NCI-H1930 (cell line): ENCODE measurements at places on chromosomes 12 and 14.

GRCh38 chr12:10562306-10562933 lies 51.0 kb downstream of the MAGOHB start:
- peak; percentile 16 for DNase-seq

- no peak for DNase-seq
Observed at GRCh38 chr12:50618864-50619609, 114.3 kb downstream of the DIP2B start.

- DNase-seq = no peak
Observed at GRCh38 chr12:42696406-42697149, 107.0 kb upstream of the PRICKLE1 start.

DNA sequence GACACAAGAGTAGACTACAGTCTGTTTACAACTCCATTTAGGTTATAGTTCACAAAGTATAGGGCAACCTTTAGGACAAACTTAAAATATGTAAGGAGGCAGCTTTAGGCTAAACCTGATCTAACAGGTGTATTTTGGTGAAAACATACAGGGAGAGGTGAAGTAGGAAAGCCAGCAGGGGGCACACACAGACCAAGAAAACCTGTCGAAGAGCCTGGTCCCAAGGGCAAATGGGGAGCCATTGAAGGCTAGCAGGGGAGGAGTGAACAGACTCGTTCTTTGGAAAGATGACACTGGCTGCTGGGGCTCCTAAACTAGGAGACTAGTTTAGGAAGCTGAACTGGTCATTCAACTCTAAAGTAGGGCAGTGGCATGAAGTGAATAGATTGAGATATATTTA lies 138.8 kb upstream of the WSCD2 start:
- DNase-seq = peak; percentile 18

DNA sequence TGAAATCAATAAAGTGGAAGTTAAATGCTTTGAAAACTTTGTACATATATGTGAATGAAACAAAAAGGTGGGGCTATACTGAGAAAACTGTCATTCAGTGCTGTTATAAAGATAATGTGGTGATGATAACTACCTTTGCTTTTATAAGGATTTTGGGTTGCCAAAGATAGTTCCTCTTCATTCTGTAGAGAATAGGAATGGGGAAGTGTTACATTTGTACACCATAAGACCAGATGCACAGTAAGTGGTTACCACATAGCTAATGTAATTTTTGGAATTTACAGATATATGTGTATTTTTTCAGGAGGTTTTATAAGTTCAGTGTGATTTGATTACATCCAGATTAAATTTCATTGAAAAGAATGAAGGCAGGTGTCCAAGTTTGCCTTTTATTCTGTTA lies 18.1 kb downstream of the RAB21 start:
- DNase-seq = no peak

DNA sequence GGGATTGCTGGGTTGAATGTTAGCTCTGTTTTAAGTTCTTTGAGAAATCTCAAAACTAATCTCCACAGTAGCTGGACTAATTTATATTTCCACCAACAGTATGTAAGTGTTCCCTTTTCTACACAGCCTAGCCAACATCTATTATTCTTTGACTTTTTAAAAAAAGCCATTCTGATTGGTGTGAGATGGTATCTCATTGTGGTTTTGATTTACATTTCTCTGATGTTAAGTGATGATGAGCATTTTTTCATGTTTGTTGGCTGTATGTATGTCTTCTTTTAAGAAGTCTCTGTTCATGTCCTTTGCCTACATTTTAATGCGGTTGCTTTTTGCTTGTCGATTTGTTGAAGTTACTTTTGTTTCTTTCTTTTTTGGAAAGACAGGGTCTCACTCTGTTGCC lies 301.1 kb upstream of the OR4E1 start:
- no peak for DNase-seq

GRCh38 chr12:56160193-56160763 lies 2.1 kb downstream of the MYL6 start:
- DNase-seq = no peak

DNA sequence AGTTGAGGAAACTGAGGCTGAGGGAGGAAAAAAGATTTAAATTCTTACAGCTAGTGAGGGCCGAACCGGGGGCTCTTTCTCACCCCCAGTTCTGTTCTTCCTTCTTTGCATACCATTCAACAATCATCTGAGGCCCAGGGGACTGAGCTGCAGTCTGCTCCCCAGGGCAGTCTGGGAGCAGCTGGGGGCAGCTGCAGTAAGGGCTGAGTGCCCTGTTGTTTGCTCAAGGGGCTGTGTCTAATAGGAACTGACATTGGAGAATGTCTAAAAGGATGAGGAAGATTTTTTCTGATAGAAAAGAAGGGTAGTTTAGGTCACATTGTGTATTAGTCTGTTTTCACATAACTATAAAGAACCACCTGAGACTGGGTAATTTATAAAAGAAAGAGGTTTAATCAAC lies 42.2 kb downstream of the SLC17A8 start:
- no peak for DNase-seq

GRCh38 chr12:58414398-58414871 lies 473.1 kb downstream of the ATP23 start:
- DNase-seq = no peak

DNA sequence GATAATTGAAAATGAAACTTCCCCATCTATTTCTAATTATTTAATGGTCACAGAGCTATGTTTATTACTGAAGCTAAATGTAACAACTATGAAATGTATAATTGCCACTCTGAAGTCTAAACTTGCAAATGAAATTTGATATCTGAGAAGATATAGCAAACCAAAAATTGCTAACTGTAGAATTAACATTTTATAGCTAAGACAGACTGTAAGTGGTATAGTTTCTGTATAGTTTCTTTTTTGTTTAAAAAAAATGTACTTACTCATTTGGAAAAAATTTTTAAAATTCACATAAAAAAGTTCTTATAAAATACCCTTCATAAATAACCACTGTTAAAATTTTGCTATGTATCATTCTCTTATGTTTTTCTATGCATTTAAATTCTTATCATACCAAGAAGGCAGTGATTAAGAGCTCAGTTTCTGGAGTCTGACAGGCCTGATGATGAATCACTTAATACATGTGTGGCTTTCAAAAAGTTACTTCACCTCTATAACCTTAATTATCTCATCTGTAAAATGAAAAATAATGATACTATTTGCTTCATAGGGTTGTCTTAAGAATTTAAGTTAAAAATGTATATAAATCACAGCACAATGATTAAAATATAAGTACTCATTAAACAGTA lies 214.7 kb upstream of the GARIN2 start:
- no peak for DNase-seq

- DNase-seq = no peak
Observed at GRCh38 chr12:121085506-121086353, 46.7 kb upstream of the OASL start.

GRCh38 chr12:114238808-114239207 lies 167.1 kb downstream of the TBX5 start:
- DNase-seq = no peak

- no peak for DNase-seq
Observed at GRCh38 chr14:105069522-105069870, 4.3 kb upstream of the GPR132 start.
